ENCODE measurements at places on chromosomes 7 and 10.

DNA sequence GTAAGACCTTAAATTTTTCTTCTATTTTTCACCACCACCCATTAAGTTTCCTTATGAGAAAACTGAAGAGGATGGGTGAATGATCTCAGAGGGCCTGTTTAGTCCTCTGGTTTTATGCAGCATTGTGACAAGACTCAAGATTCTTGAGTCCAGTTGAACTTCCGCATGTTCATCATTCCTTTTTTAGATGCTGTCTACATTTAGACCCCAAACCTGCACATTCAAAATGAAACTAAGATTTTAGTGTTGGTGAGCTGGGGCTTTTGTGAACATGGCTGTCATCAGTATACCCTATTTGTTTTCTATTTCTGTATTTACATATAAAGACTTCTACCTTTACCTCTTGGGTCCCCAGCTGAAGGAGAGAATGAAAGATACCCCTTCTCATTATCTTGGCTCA is 31.1 kb downstream of the NET1 start:
- DNase-seq, result no peak

DNA sequence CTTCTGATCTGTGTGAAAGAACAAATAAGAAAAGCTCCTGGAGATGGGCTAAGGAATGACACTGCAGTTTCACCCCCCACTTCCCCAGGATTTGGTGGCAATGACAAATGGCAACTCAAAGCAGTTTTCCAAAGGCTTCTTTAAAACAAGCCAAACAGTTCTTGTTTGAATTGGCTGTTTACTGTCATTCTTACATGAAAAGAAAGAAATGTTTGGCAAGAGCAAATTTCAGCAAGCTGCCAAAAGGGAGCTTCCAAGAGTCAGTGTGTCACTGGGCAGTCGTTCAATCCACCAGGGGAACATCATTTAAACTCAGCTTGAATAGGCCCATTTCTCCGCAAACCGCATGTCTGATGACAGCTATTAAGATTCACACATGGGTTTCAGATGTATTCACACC is 119.0 kb upstream of the RHOBTB1 start:
- DNase-seq, result no peak

DNA sequence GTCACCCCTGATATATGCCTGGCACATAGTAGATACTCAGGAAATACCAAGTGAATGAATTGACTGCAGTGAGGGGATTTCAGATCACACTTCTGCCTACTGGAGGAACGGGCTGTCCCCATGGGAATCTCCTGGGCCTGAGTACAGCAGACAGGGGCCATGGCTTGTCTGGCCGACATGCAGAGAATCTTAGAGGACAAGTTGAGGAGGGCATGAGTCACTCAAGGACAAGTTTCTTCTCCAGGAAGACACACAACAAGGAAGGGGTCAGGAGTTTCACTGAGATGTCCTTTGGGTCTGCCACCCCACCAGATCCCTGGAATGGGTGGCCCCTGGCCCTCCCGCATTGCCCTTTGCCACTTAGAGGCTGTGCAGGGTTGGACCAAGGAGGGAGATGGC is 20.7 kb downstream of the PLPP4 start:
- DNase-seq, result no peak

- DNase-seq, result no peak
Observed at GRCh38 chr10:90162271-90162853, 461.0 kb downstream of the KIF20B start.

DNA sequence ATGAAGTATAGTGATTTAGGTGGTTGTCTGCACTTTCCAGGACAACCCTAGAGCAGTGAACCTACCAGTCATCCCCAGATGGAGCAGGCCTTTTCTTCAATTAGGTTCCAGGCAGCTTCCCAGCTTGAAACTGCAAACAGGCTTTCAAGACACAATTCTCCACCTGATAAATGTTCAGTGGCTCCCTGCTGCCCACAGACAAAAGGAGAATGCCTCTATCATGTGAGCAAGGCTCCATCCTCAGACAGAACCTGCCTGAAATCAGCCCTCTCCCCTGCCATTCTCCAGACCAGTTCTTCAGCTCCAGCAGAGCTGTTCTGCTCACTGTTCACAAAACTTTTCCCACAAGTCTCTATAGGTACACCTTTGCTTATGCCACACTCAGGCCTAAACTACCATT is 22.1 kb downstream of the RELN start:
- DNase-seq, result no peak

DNA sequence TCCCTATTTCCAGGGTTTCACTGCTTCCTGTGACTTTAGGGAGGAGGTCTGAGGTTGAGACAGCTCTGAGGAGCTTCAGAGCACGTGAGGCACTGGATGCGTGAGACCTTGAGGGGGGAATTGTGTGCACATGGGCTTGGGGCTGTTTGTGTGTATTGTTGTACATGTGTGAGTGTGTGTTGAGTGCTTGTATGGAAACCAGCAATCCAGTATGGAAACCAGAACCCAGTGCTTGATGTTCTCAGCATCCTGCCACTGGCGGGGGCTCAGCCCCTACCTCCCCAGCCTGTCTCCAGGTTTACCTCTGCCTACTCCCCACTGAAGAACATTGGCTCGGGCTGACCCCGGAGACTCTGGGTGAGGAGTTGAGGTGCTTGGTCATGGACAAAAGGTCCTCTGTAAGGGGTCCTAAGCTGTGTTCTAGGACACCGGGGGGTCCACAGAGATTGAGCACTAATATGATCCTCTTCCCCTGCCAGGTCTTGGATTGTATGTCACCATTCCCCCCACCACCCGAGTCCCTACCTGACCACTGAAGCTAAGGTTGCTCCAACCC is 20.8 kb downstream of the SFTPD start:
- DNase-seq, result no peak

GRCh38 chr10:74916283-74916682 is 89.9 kb downstream of the KAT6B start:
- DNase-seq, result no peak

DNA sequence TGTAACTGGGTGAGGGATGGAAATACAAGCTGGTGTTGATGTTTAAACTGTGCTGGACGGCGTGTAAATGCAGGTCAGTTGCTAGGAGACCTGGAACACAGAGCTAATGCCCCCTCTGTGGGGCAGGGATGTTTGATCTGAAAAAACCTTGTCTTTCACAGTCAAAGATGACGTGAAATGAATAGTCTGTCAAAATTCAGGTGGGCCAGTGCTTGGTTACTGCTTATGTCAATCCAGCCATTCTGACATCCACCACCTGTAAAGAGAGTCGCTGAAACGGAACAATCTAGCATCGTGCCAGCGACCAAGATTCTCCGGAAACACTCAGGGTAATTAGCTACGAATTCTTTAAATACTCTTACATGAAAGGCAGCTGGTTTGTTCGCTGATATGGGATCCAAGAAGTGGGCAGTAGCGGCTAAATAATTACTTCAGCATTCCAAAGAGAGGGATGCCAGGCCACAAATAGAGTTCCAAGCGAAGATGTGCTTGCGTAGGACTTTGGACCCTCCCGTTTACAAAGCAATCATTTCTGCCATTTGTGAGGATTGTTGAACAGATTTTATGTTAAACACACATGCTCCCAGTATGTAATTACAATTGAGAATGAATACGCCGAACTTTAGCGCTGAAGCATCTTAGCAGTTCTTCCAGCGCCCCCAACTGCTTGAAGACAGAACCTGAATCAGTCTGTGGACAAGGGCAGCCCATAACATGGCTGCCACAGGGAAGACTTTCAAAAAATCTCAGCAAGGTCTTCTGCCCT is 7.3 kb upstream of the ASB4 start:
- DNase-seq, result no peak

- no peak for DNase-seq
Observed at GRCh38 chr10:71255808-71256660, 43.7 kb downstream of the UNC5B start.

DNA sequence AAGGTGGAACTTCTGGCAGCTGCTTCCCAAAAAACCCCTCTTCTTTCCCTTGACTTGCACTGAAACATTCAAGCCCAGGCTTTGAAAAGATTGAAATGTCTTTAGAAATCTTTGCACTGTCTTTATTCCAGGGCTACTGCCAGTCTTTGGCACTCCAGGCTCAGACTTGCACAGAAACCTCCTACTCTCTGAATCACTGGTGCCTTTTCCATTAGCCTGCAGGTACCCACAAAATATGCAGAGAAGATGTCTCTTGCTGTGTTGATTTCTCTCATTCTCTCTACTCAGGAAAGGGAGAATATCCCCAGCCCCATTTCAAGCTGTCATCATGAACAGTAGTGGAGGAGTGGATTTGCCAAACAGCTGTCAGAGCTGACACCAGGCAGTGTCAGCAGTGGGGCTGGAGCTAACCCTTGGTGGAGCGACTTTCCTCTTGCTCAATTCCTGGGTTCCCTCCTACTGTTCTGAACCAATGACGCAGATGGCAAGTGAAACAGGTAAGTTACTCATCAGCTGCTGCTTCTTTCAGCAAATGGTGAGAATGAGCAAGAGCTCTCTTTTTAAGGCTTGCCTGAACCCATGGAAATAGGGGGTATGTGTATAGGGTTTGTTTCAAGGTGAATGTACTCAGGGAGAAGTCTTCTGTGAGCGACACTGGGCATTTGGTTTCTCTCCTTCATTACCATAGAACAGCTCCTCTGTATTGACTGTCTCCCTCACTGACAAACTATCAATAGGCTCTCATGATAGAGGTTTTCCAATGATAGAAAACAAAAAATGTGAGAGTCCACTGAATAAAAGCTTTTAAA is 362.4 kb downstream of the ADRA2A start:
- DNase-seq, result no peak

DNA sequence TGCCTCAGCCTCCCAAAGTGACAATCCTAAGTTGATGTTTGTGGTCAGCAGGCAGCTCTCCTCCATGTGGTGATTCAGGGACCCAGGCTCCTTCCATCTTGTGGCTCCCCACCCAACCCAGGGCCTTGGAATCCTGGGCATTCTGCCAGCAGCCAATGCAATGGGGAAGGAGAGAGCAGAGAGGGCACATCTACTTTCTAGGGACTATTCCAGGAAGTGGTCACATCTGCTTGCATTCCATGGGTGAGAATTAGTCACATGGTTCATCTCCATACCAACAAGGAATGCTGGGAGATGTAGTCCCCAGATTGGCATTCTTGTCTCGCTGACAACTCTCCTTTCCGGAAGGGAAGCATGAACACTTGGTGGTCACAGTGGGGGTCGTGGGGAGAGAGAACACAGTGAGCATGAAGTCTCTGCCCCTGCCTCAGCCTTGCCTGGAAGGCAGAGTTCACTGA is 9.9 kb upstream of the SRRM3 start:
- no peak for DNase-seq

- DNase-seq, result no peak
Observed at GRCh38 chr7:5237286-5237685, 45.5 kb upstream of the SLC29A4 start.

GRCh38 chr10:110035070-110035921 is 27.5 kb downstream of the ADD3 start:
- DNase-seq, result no peak

DNA sequence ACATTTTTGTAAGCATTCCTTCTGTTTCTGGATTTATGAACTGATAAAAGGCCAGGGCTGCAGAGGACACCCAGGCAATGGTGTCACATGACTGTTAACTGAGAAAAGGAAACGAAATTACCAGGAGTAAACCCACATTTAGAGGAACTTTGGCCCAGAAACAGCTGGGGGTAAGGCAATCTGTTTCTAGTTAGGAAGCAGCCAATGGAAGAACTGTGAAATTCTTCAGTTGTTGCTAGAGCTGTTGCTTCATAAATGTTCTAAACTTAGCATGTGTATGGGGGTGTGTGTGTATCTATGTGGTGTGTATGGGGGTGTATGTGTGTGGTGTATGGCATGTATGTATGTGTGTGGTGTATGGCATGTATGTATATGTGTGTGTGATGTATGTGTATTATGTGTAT is 11.8 kb upstream of the PDCD4 start:
- no peak for DNase-seq

- no peak for DNase-seq
Observed at GRCh38 chr10:86647773-86648703, 6.3 kb upstream of the OPN4 start.

DNA sequence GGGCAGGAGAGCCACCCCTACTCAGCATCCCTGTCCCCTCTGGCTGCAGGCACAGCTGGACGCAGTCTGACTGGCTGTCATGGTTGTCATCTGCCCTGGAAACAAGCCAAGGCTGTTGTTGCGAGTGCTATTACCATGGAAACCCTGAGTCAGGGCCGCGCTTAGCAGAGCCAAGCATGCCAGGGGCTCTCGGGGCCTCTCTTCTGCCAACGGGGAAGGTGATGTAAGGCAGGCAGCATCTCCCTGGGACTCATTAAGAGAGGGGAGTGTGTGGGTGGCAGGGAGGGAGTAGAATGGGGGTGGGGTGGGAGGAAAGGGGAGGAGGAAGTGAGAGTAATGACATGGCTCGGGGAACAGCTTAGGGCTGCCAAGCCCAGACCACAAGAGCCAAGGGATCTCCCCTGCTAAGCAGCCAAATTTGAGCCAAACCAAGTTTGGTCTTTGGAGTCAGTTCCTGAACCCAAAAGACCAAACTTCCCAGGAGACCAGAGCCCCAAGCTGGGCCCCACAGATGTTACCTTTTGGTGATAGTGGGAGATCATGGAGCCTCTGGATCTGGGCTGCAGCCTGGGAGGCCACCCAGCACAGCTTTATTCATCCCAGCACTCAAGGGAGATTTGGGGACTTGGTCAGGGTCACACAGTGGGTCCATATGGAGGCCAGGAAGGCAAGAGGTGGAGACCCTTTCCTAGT is 67.6 kb downstream of the TMEM130 start:
- no peak for DNase-seq

DNA sequence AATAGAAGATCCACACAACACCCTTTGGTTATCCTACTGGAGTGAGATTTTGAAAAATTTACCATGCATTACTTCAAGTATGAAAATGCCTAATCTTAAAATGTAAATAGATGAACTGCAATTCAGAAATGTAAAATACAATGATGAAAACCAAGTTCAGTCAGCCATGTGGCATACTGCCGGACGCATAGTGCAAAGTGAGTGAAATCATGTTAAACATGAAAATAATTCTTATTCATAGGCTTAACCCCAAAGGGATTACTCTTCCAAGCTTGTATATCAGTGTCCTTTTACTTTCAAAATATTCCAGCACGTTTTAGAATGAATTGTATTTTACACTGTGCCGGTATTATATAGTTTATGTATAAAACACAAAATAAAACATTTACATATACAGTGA is 99.8 kb downstream of the THSD7A start:
- DNase-seq, result no peak

- peak; percentile 65 for DNase-seq
Observed at GRCh38 chr7:131007439-131008330, 273.7 kb upstream of the KLF14 start.

GRCh38 chr7:16691241-16691640 is 45.3 kb downstream of the BZW2 start:
- DNase-seq, result no peak

DNA sequence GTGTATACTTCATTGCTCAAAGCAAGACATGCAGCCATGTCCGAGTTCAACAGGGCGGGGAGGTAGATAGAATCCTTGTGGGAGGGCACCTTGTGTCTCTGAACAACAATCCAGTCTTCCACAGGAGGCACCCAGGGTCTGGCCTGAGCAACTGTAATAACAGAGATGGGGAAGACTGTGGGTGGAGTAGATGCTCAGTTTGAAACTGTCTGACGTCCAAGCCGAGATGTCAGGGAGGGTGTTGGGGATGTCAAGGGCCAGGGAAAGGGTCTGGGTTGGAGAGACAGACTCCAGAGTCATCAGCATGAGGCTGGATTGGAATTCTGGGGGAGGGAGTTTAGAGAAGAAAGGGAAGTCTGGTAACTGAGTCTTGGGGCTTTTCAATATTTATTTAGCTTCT is 88.0 kb downstream of the FANK1 start:
- no peak for DNase-seq

- no peak for DNase-seq
Observed at GRCh38 chr7:771234-772004, 44.3 kb upstream of the PRKAR1B start.

GRCh38 chr7:84058311-84059076 is 136.1 kb downstream of the SEMA3A start:
- DNase-seq, result no peak

Measured in activated CD4-positive, alpha-beta T cell treated with anti-CD3 and anti-CD28 coated beads for 4 hours (primary cell).